H4 (cell line): ENCODE measurements at places on chromosomes 12 and 14. TPM values are rescaled to one million over a fixed set of nuclear protein-coding genes. Genes with fewer than 3 reads are reported as not detected.

Gene LRTM2
- not detected in 2 replicates for total RNA-seq

Gene PLEKHG7
- not detected in 2 replicates for total RNA-seq

Gene RD3L
- total RNA-seq, result not detected in 2 replicates

Gene LUM
- total RNA-seq, result 485 and 703 TPM in 2 replicates

Gene CBLN3
- 0.08 and 0.29 TPM in 2 replicates for total RNA-seq

Gene FBLN5
- 10.1 and 14.2 TPM in 2 replicates for total RNA-seq

Gene RNASE13
- total RNA-seq, result not detected in 2 replicates

Gene TAS2R9
- total RNA-seq, result not detected in 2 replicates

Gene SLC25A21
- total RNA-seq, result not detected in 2 replicates

Gene MSRB3
- total RNA-seq, result 6.6 and 9.5 TPM in 2 replicates

Gene OR4E2
- not detected in 2 replicates for total RNA-seq

Gene WASHC4
- total RNA-seq, result 27.8 and 35.8 TPM in 2 replicates

Gene CCDC175
- total RNA-seq, result not detected in 2 replicates

- DNase-seq, result no peak
Observed at GRCh38 chr12:68397566-68398158, 65.5 kb upstream of the MDM1 start.

GRCh38 chr14:53668897-53669296 lies 287.7 kb downstream of the BMP4 start:
- DNase-seq, result peak; percentile 9

- DNase-seq, result no peak
Observed at GRCh38 chr12:82694276-82694675, 7.6 kb downstream of the TMTC2 start.

- DNase-seq, result no peak
Observed at GRCh38 chr12:29901585-29901984, 117.8 kb upstream of the TMTC1 start.

GRCh38 chr12:126676434-126676833 lies 1590.5 kb upstream of the TMEM132C start:
- DNase-seq, result no peak

DNA sequence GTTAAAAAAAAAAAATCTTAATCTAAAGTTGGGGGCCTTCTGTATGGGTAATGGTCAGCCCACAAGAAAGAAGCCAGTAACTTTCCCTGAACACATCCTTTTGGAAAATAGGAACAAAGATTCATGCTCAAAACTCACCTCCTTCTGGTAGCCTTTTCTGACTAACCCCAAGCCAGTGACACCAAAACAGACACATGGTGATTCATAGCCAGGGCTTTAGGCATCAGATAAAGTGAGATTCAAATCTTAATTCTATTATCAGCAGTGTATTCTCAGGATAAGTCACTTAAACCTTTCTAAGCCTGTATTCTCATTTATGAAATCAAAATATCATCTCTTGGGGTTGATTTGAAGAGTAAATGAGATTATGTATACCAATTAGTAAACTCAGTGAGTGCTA lies 4.9 kb downstream of the ATP5MC2 start:
- DNase-seq, result no peak

- DNase-seq, result no peak
Observed at GRCh38 chr12:96398424-96399119, 1.7 kb downstream of the CDK17 start.

DNA sequence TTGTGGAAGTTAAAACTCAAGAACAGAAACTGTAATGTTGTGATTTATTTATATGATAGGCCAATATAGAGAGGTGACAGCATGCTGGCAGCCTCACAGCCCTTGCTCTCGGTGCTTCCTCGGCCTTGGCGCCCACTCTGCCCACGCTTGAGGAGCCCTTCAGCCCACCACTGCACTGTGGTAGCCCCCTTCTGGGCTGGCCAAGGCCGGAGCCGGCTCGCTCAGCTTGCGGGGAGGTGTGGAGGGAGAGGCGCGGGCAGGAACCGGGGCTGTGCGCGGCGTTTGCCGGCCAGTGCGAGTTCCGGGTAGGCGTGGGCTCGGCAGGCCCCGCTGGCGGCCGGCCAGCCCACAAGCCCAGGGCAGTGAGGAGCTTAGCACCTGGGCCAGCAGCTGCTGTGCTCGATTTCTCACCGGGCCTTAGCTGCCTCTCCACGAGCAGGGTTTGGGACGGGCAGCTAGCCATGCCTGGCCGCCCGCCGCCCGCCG lies 65.8 kb upstream of the SLC8A3 start:
- DNase-seq, result peak; percentile 44

- DNase-seq, result no peak
Observed at GRCh38 chr14:26444822-26445221, 153.0 kb downstream of the NOVA1 start.

GRCh38 chr14:56004786-56005185 lies 113.4 kb upstream of the PELI2 start:
- DNase-seq, result peak; percentile 61

- DNase-seq, result no peak
Observed at GRCh38 chr12:132395192-132395907, 66.0 kb upstream of the GALNT9 start.

- DNase-seq, result no peak
Observed at GRCh38 chr12:114666746-114667668, 17.0 kb downstream of the TBX3 start.

DNA sequence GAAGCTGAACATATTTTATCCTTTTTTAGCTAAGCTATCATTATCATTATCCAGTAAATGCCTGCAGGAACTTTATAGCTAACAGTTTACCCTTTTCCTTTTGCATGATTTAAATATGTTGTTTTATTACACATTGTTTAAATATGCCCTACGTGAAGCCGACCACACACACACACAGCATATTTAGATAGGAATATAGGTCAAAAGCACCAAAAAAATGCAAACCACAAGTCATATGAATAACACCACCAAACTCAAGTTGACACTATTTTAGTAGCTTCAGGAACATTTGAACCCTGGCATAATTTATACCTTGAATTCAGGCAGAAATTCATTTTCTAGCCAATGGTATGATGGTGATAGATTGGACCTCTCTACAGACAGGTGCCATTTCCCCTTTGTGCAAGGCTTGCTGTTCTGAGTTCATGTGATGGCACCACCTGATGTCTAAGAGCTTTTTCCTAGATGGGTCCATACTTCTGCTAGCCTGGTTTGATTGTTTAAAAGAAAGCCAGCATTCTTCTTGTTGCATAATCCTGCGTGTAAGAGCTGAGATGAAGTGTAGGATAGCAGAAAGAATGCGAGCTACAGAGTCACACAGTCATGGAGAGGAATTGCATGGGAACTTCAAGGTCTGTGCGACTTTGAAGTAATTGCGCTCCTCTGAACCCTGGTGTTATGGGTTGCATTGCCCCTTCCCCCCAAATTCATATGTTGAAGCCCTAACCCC lies 454.8 kb upstream of the SOX5 start:
- peak; percentile 30 for DNase-seq

- DNase-seq, result no peak
Observed at GRCh38 chr12:88579161-88579517, 1.1 kb downstream of the KITLG start.

GRCh38 chr12:91922674-91923073 lies 223.0 kb downstream of the BTG1 start:
- DNase-seq, result no peak

- DNase-seq, result no peak
Observed at GRCh38 chr14:43479596-43480195, 1027.4 kb downstream of the FSCB start.

- no peak for DNase-seq
Observed at GRCh38 chr12:48954841-48955501, 2.3 kb downstream of the ARF3 start.

GRCh38 chr12:49733219-49734017 lies 7.9 kb upstream of the TMBIM6 start:
- DNase-seq, result no peak

DNA sequence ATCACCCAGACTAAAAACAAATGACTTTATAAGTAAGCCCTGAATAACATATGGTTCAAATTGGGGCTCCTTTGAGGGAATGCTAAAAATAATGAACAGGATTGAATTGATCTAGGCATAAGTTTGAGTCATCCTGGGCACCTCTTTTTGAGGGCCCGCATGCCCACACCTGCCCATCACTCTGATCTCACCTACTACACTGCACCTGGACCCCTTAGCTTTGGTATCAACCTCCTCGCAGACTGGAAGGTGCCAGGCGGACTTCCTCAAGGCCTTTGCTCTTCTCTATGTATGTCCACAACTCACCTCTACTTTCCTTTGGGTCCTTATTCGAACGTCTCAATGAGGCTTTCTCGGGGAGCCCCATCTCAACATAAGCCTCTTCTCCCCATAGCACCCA lies 17.2 kb downstream of the NTN4 start:
- no peak for DNase-seq

- peak; percentile 38 for DNase-seq
Observed at GRCh38 chr12:65313719-65314317, 35.3 kb downstream of the MSRB3 start.

- DNase-seq, result no peak
Observed at GRCh38 chr12:101733166-101733565, 6.1 kb downstream of the SYCP3 start.

DNA sequence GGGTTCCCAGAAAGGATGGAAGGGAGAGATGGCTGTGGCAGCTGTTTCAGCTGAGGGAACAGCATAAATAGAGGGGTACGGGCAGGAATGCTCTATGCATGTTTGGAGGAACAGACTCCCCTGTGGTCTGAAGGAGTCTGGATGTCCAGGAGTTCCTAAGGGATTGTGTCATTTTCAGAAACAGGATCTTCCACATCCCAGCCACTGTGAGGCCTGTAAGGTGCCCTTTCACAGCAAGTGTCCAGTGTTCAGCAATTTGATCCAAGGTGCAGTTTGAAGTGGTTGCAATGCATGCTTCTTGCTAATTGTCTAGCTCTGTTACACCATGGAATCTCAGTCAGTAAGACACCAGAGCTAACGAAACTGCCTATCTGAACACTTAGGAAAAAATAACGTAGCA lies 46.7 kb upstream of the TCL1A start:
- DNase-seq, result no peak

GRCh38 chr12:128918481-128919260 lies 65.4 kb downstream of the GLT1D1 start:
- no peak for DNase-seq

DNA sequence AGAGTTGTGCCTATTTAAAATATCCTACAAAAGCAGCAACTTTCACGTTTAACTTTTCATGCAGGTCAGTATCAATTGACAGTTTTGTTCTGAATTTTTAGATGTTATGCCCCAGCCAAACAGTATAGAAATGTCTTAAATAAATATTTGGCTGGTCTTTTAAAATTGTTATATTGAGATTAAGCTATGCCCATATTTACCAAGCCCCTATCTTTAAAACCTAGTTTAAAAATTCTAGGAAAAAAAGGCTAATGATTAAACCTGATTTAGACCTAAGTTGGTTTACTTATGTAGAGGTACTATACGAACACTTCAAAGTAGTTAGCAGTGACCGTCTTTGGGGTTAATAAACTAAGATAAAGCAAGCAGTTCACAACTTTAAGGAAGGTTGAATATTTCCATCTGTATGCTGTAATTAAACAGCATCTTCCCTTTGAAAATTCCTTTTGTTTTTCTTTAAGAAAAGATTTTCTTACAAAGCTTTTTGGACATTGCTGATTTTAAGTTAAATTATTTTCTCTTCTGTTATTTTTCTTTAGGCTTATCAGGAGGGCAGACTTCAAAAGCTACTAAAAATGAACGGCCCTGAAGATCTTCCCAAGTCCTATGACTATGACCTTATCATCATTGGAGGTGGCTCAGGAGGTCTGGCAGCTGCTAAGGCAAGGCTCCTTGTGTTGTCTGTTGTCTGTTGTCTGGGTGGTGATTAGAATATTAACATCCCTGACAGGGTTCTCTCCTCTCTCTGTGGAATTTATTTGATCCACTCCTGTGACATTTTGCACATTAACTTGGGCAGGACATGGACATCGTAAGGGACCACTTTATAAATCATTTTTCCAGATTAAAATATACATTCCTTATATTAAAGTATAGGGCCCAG lies 7.5 kb downstream of the EID3 start:
- DNase-seq, result no peak

- no peak for DNase-seq
Observed at GRCh38 chr14:92285311-92285710, 37.7 kb upstream of the SLC24A4 start.

GRCh38 chr12:33546004-33546403 lies 106.4 kb upstream of the SYT10 start:
- DNase-seq, result no peak

- no peak for DNase-seq
Observed at GRCh38 chr12:128269181-128269591, 2.2 kb downstream of the TMEM132C start.

GRCh38 chr14:103058164-103059055 lies 1.1 kb upstream of the CDC42BPB start:
- DNase-seq, result no peak

DNA sequence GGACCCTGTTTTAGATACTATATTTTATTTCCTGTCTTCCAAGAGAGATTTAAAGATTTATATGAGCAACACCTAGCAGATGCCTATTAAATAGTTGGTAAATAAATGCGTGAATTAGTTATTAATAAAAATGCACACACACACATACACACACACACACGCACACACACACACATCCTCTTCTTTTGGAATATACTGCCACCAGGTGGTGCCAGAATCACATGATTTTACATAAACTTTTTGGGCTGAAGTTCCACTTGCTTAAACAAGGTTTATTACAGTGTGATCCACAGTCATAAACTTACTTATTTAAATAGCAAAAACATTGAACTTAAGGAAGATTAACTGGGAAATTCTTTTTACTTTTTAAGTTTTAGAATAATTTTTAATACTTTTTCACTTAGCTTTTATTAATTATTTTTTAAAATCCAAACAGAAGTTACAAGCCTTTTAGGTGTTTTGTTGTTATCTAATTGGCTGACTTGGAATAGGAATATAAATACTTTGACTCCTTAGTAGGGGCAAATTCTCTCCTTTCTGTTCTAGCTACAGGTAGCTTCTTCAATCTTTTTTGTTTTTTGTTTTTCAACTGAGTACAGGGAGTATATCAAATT lies 17.5 kb downstream of the RAD51B start:
- DNase-seq, result peak; percentile 71

DNA sequence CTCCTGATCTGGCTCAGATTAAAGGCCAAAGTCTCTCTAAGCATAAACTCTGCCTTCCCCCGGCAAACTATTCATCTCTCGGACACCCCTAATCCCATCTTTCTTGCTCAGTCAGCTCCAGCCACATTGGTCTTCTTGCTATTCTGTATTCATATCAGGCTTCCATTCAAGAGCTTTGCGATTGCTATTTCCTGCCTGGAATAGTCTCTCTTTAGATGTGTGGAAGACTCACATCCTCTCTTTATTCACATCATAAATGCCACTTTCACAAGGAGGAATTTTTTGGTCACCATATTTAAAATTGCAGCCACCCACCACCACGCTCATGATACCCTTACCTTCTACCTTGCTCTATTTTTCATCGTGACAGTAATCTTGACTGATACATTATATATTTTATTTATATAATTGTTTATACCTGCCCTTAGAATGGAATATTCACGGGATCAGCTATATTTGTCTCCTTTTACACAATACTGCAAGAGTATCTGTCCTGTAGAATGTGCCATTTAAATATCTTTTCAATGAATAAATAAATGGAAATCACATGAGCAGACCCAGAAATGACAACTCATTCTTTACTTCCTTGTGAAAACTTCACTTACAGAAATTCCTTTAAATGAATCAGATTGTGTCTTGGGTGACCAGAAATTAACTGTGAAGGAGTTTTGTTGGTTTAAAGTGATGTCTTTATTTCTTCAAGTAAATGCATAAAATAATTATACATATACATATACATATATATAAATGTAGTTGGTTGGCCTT lies 780.6 kb upstream of the FLRT2 start:
- DNase-seq, result no peak

- DNase-seq, result no peak
Observed at GRCh38 chr12:31672521-31672920, 13.0 kb downstream of the ETFBKMT start.

- peak; percentile 7 for DNase-seq
Observed at GRCh38 chr14:34797747-34798583, 77.2 kb downstream of the BAZ1A start.

GRCh38 chr14:38419579-38419978 lies 163.7 kb upstream of the CLEC14A start:
- DNase-seq, result no peak
